ENCODE measurements at places on chromosomes 13 and 19.

- DNase-seq, result no peak
Observed at GRCh38 chr13:41557719-41558118, 100.4 kb downstream of the RGCC start.

GRCh38 chr13:40987606-40988280 is 31.4 kb downstream of the ELF1 start:
- DNase-seq, result no peak

GRCh38 chr19:9741476-9742171 is 26.9 kb downstream of the ZNF846 start:
- no peak for DNase-seq

GRCh38 chr13:60363288-60363687 is 33.7 kb upstream of the TDRD3 start:
- no peak for DNase-seq

GRCh38 chr13:100495455-100495854 is 93.1 kb downstream of the GGACT start:
- DNase-seq, result no peak

GRCh38 chr19:41263042-41263849 is 926 bp upstream of the HNRNPUL1 start:
- DNase-seq, result peak; percentile 69

DNA sequence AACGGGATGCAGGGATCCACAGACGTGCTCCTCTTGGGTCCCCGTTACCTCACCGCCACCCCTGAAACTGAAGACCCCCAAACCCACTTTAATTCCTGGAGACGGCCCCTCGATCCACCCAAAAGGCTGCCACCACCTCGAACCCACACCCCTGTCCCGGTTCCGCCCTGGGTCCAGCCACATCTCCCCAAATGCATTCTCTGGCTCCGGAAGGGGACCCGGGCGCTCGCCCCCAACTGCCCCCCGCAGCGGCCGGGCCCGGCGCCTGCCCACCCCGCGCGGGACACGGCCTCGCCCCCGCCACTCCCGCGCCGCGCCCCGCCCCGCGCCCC is 219 bp upstream of the FSTL3 start:
- DNase-seq, result no peak

GRCh38 chr19:29858621-29859020 is 46.8 kb downstream of the CCNE1 start:
- DNase-seq, result no peak

DNA sequence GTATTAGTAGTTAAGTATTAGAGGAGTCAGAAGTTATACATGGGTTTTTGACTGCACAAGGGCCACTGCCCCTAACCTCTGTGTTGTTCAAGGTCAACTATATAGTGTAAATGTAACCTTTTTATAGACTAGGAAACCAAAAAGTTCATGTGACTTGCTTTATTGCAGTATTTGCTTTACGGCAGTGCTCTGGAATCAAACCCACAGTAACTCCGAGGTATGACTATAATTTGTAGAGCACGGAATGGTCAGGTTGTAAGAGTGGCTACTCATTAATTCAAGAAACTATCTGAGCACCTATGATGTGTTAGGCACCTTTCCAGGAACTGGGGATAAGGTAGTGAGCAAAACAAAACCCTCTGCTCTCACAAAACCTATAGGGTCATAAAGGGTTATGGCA is 22.2 kb downstream of the SUPT20H start:
- DNase-seq, result no peak

DNA sequence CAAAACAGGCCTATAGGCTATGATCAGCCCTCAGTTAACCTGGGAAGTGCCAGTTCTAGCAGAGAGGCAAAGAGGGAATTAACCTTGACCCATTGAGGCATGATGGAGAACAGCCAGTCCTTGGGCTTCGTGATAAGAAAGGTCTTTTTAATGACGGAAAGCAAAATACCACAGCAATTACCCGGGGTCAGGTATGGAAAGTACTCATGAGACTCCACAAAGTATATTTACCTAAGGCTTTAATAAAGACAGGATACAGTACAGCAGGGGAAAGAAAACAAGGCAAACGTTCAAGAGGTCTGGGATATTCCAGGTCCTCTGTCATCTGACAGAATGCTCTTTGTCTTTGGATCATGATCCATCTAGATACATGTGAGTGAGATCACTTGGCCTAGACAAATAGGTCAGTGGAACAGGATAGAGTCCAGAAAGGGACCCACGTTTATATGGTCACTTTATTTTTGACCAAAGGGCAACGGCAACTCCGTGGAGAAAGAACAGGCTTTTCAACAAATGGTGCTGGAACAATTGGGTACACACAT is 52.2 kb downstream of the WDFY2 start:
- no peak for DNase-seq

DNA sequence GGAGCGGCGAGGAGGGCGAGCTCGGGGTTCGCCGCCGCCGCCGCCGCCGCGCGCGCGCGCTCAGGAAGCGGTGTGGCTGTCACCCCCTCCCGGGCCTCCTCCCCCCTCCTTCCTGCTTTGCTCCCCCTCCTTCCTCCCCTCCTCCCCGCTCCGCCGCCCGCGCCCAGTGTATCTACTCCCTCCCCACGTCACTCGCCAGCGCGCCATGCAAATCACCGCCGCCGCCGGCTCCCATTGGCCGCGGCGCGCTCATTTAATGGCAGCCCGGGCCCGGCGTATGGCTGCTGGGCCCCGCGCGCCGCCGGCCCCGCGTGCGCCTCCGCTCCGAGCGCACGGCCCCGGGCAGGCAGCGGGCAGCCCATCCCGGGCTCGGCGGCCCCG is 335 bp upstream of the SOX1 start:
- DNase-seq, result no peak

GRCh38 chr19:4802711-4803110 is 11.2 kb downstream of the FEM1A start:
- DNase-seq, result no peak

- no peak for DNase-seq
Observed at GRCh38 chr13:30179597-30180276, 127.6 kb downstream of the KATNAL1 start.

DNA sequence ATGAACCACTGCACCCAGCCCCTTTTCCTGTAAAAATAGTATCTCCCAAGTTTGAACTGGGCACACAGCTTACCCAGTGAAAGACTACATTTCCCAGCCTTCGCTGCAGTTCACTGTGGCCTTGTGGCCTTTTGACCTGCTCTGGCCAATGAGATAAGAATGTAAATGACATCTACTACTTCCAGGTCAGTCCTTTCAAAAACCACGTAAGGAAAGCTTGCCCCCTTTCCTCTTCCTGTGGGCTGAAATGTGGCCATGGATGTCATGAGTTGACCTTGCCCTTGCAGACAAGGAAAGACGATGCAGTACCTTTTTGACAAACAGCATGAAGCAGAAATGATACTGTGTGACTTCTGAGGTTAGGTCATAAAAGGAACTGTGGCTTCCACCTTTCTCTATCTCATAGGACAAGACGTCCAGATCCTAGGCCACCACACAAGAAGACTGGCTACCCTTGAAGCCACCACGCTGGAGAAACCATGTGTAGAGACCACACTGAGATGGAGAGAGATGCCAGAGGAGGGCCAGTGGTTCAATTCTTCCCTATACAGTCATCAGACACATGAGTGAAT is 19.9 kb downstream of the ACER1 start:
- no peak for DNase-seq

DNA sequence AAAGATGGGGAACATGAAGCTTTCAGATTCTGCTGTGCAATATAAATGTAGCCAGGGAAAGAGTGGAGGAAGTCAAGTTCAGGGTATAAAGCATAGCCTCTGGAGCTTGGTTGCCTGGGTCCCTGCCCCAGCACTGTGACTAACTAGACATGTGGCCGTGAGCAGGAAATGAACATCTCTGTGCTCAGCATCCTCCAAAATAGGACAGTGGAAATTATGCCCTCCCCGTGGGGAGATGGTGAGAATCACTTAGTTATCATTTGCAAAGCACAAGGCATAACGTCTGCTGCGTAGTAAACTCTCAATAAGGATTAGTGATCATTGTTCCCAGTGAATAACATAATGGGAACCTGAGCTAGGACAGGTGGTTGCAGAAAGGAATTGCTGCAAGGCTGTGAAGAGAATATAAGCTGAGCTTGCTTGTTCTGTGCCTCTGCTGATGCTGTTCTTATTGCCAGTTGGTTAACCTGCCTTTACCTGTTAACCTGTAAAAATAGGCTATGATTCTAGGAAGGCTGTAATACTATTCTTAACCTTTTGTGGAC is 441.0 kb downstream of the COG6 start:
- no peak for DNase-seq
